Upper lobe of right lung (tissue), 1 donor: ENCODE measurements at places on chromosomes 12 and 14. TPM values are rescaled to one million over a fixed set of nuclear protein-coding genes. Genes with fewer than 3 reads are reported as not detected.

The FOXG1 gene
- not detected for total RNA-seq

The GARIN6 gene
- not detected for total RNA-seq

The SALL2 gene
- total RNA-seq = 8.1 TPM

The KITLG gene
- total RNA-seq = 68.1 TPM

The TAS2R42 gene
- not detected for total RNA-seq

The DRAM1 gene
- 162 TPM for total RNA-seq

The NPFF gene
- total RNA-seq = not detected

The NEUROD4 gene
- total RNA-seq = not detected

The FMNL3 gene
- total RNA-seq = 40.3 TPM

The TGFB3 gene
- total RNA-seq = 25.4 TPM

The RIPK3 gene
- total RNA-seq = 23.4 TPM

The DDIT3 gene
- 47.3 TPM for total RNA-seq

The AMIGO2 gene
- 22.8 TPM for total RNA-seq

The GPR65 gene
- 7.7 TPM for total RNA-seq

The TOMM20L gene
- not detected for total RNA-seq

The IL25 gene
- not detected for total RNA-seq

The ACYP1 gene
- total RNA-seq = 15.3 TPM

The SLC7A8 gene
- 49.8 TPM for total RNA-seq

The SPTB gene
- total RNA-seq = 3.0 TPM

The DPY19L2 gene
- 2.3 TPM for total RNA-seq

The TUBA1A gene
- total RNA-seq = 90.8 TPM

The CLSTN3 gene
- total RNA-seq = 48.2 TPM

The PRB3 gene
- not detected for total RNA-seq

The GPRC5A gene
- total RNA-seq = 886 TPM

The MVK gene
- total RNA-seq = 27.3 TPM

The KLRD1 gene
- total RNA-seq = 13.3 TPM

The MEG3 gene
- total RNA-seq = 15.6 TPM

The SPIC gene
- total RNA-seq = not detected

The MAP4K5 gene
- total RNA-seq = 46.3 TPM

The CCDC38 gene
- not detected for total RNA-seq

The TUBA1B gene
- total RNA-seq = 440 TPM

The RBMS2 gene
- 142 TPM for total RNA-seq

The OR4E2 gene
- total RNA-seq = not detected

The TAS2R50 gene
- total RNA-seq = 0.55 TPM

The RHOJ gene
- total RNA-seq = 38.6 TPM

The GPR84 gene
- 0.96 TPM for total RNA-seq

The DPPA3 gene
- total RNA-seq = not detected

The ACSM4 gene
- not detected for total RNA-seq

The OR6C2 gene
- not detected for total RNA-seq

The OTOGL gene
- total RNA-seq = 0.09 TPM

The PTPN6 gene
- total RNA-seq = 154 TPM

The KRT79 gene
- total RNA-seq = 5.4 TPM

The TAC3 gene
- total RNA-seq = not detected

The BORCS5 gene
- total RNA-seq = 14.0 TPM

The CLEC9A gene
- total RNA-seq = 0.43 TPM

The PLEKHA5 gene
- 30.2 TPM for total RNA-seq

The TRHDE gene
- 7.3 TPM for total RNA-seq
